ENCODE measurements at places on chromosomes 2 and 18.
A peak's percentile ranks its signal among the peaks of the same experiment; 100 is the strongest.

GRCh38 chr2:160224060-160224459 lies 24.0 kb upstream of the ITGB6 start:
- DNase-seq, result peak; percentile 88

- DNase-seq, result peak; percentile 33
Observed at GRCh38 chr2:232611559-232612218, 21.7 kb upstream of the EFHD1 start.

GRCh38 chr2:117794668-117795067 lies 19.8 kb upstream of the DDX18 start:
- no peak for DNase-seq

GRCh38 chr2:12428786-12429185 lies 287.9 kb upstream of the TRIB2 start:
- DNase-seq, result no peak

DNA sequence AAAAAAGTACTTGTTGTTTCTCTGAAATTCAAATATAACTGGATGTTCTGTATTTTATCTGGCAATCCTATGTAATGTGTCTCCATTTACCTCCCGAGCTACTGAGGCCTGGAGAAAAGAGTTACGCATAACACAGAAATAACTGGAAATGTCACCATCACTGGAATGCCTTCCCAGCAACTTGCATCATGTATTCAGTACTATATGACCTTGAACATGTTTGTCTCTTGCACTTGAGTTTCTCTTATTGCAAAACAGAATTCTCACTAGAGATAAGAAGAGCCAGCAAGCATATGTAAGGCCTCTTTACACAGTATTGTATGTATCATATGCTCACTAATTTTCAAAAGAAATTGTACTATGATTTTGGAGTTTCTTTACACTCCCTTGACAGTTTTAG lies 99.6 kb upstream of the CTAGE1 start:
- DNase-seq, result no peak

GRCh38 chr18:76823587-76824011 lies 1.2 kb downstream of the ZNF236 start:
- no peak for DNase-seq
